PC-9 (cell line): ENCODE measurements at places on chromosomes 4 and X. TPM values are rescaled to one million over a fixed set of nuclear protein-coding genes. Genes with fewer than 3 reads are reported as not detected.
A peak's percentile ranks its signal among the peaks of the same experiment; 100 is the strongest.

The PCYT1B gene
- total RNA-seq: not detected in 2 replicates

DNA sequence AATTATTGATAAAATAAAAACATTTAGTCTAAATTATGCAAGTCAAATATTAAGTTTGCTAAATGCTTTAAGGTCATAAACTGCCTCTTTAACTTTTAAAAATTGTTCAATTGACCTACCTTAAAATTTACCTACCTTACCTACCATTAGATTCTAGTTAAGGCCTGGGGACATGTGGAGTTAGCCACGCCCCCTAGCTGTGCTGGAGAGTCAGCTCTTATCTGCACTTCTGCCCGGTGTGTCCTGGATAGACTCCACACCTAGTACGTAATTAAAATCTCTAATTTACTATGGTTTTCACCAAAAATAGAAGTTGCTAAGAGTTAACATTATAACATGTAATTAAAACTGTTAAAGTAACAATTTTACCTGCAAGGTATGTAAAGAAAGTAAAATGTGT lies 22.7 kb downstream of the TENM3 start:
- no peak for DNase-seq

The LIN54 gene
- total RNA-seq: 8.5 and 13.1 TPM in 2 replicates

- DNase-seq: no peak
Observed at GRCh38 chr4:137980641-137981040, 261.5 kb downstream of the SLC7A11 start.

- DNase-seq: no peak
Observed at GRCh38 chr4:55947254-55947882, 1.4 kb upstream of the CEP135 start.

DNA sequence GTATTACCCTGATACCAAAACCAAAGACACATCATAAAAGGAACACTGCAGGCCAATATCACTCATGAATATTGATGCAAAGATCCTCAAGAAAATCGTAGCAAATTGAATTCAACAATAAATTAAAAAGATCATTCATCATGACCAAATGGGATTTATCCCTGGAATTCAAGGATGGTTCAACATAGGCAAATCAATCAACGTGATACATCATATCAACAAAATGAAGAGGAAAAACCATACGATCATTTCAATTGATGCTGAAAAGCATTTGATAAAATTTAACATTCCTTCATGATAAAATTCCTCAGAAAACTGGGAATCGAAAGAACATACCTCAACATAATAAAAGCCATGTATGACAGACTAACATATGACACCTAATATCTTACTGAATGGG lies 52.7 kb upstream of the STARD8 start:
- DNase-seq: no peak

GRCh38 chr4:176845636-176846035 lies 52.9 kb upstream of the VEGFC start:
- no peak for DNase-seq

- peak; percentile 81 for DNase-seq
Observed at GRCh38 chrX:103614999-103615398, 7.2 kb downstream of the TCEAL3 start.

DNA sequence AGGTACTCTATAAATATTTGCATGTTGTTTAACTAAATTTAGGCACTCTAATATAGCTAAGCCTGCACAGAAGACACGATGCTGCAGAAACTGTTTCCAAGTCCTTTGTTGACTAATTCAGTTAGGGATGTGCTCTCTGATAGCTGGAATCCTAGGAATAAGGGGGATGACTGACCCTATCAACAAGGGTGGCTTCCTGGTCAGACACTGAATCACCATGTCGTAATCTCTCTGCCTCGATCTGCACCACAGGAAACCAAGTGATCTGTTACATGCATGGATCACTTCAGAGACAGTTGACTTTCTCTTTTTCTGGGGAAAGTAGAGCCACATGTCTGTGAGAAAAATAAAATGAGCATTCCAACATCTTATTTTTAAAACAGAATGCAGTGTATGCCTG lies 169.1 kb downstream of the GUCY2F start:
- no peak for DNase-seq

- DNase-seq: no peak
Observed at GRCh38 chrX:95629737-95630136, 1054.9 kb upstream of the DIAPH2 start.

DNA sequence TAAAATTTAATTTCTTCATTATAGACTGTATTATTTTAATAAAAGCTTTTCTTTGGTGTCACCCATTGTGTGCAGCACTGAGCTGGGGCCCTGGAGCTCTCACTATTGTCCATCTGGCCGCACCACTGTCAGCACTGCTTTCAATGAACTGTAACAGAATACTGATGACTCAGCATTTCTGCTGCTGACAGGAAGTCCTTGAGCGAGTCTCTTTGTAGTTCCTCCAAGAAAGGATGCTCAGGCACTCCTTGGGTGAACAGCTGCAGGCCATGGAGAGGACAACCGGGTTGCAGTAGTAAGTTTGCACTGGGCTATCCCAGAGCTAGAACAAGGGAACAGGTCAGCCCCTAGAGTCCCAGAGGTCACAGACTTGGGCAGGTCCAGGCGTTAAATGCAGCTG lies 81.6 kb downstream of the SORBS2 start:
- DNase-seq: no peak

The TCEAL6 gene
- not detected in 2 replicates for total RNA-seq

GRCh38 chr4:37455301-37456131 lies 211.0 kb downstream of the NWD2 start:
- DNase-seq: no peak

DNA sequence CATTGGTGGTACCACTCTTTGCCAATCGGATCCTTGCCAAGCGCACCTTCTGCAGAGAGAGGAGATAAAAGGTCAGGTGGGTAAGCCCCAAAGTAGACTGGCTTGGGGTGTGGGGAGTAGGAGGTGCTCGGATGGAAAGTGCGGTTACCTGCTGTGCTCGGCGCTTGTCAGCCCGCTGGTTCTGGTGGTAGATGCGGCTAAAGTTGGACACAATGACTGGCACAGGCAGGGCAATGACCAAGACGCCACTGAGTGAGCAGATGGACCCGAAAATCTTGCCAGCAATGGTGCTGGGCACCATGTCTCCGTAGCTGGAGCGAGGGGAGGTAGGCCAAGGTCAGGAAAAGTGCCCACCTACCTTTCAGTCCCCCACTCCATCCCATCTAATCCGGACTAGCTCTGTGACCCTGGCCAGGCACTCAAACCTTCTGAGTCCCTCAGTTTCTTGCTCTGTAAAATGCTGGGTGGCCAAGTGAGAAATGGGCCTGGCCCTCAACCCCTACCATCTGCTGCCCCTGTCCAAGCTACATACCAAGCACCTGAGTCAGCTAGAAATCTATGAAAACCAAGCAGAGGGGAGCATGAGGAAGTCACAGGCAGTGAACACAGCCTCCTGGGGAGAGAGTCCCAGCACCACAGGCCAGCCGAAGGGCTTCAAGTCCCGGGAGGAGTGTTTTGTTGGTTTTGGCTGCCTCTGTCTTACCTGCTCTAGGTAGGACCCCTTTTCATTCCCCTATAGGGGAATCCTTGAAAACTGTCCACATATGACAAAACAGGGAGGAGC lies 4.7 kb downstream of the KCND1 start:
- no peak for DNase-seq

GRCh38 chr4:181971411-181971810 lies 271.8 kb upstream of the TENM3 start:
- DNase-seq: no peak

The DCAF4L1 gene
- total RNA-seq: 0.15 and 0.23 TPM in 2 replicates

DNA sequence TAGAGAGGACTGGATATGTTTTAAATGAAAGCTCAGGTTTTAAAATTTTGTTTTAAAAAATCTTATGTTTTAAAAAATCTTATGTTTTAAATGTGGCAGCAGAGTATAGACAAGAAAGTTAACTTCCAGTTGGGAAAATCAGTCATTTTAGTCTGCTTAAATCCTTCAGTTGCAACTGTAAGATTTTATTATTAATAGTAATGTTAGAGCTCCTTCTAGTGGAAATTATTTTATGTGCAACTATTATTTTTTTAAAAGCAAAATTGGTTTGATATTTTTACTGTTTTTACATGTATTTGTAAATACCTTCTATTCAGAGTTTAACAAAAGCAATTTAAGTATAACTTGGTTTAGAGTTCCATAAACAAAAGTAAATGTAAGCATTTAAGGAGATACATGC lies 8.5 kb upstream of the NUDT6 start:
- DNase-seq: no peak

DNA sequence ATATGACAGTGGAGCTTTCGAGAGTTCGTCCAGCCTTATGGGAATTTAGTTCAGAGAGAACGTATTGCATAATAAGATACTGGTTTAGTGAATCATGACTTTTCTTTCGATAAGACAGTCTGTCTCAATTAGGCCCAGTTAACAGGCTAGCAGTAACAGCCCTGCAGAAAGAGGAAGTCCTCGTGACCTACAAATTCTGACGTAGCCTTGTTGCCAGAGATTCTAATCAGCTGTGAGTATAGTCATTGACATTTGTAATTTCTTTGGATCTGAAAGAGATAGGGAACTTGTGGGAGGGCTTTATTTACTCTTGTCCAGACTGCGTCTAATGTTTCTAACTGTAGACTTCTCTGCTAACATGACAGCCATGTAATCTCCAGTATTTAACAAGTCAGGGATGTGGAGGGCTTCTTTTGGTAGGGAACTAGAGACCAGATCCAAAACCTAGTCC lies 15.8 kb downstream of the ART3 start:
- DNase-seq: peak; percentile 90

DNA sequence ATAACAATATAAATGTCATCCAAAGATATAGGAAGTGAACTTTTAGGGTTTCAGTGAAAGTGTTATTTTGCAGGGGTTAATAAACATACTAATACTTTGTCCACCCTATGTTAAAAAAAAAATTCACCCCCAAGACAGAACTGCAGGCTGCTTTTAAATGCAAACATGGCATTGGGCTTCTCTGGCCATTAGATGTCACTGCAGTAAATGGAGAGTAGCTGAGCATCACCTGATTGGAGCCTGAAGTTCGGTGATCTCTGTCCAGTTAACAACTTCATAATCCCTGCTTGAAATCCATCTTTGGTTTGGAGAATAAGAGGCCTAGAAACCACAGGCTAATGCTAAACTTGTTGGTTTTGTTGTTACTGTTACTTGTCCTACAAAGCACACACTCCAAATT lies 18.7 kb downstream of the SLC25A43 start:
- no peak for DNase-seq

GRCh38 chr4:7402526-7402925 lies 32.2 kb downstream of the PSAPL1 start:
- peak; percentile 86 for DNase-seq

GRCh38 chrX:48489296-48489695 lies 13.3 kb downstream of the FTSJ1 start:
- no peak for DNase-seq

DNA sequence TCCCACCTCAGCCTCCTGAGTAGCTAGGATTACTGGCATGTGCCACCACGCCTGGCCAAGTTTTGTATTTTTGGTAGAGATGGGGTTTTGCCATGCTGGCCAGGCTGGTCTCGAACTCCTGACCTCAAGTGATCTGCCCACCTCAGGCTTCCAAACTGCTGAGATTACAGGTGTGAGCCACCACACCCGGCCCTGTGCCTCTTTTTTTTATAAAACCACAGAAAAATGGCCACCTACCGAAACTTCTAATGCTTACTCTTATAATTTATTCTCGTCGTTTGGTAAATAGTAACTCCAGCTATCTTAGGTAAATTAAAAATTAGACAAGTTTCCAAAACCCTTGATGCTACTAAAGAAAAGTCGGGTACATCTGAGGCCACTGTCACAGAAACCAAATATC lies 54.4 kb downstream of the IRF2 start:
- DNase-seq: no peak

DNA sequence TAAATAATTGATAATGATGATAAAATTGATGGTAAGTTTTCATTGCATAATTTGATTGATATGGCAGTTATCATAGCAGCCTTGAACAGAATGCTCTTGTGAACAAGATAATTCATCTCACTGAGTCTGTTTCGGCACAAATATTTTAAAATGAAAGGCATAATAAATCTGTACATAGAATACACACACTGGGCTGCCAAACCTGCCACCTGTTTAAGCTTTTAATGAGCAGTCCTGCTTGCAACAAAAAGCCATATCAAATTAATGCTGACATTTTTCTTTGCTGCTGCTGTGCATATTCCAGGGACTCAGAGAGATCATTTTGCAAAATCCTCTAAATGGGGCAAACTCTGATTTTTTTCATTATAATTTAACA lies 201.1 kb downstream of the ARHGAP24 start:
- no peak for DNase-seq

GRCh38 chr4:118035309-118035708 lies 1.0 kb downstream of the NDST3 start:
- DNase-seq: no peak

The AREG gene
- 4.5 and 6.4 TPM in 2 replicates for total RNA-seq

The FGFBP1 gene
- 11.1 and 30.8 TPM in 2 replicates for total RNA-seq

DNA sequence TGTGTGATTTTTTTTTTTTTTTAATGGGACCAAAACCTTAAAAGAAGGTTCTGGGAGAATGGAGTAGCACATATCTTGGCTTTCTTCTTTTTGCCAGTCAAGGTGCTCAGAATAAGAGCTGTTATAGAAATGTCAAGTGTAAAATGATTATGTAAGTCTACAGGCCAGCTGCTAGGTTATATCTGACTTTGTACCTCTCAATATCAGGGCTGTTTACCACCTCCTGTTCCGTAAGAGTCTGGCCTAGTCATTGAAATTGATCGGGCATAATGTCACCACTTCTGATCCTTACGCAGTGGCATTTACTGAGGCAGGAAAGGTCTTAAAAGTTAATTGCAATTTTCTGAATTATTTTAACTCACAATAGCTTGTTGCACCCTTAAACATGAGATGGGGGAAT lies 41.1 kb downstream of the LIMCH1 start:
- DNase-seq: no peak

The FAAH2 gene
- 8.2 and 10.4 TPM in 2 replicates for total RNA-seq

DNA sequence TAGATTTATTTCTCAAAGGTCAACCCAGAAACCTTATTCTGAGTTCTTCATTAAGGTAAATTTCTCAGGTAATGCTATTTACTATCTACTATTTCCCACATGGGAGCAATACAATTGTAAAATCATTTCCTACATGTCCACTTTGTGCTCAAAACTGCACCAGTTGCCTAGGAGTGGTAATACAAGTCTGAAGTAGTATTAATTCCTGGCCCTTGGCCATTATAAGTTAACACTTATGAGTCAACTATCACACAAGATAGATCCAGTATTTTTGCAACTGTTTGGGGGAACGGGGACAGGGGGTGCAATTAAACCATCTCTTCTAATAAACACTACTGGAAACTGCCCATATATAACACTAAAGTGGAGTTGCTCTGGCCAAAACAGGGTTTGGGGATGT lies 48.9 kb downstream of the ACSL4 start:
- no peak for DNase-seq

- no peak for DNase-seq
Observed at GRCh38 chrX:94932278-94932965, 1258.4 kb downstream of the FAM133A start.

DNA sequence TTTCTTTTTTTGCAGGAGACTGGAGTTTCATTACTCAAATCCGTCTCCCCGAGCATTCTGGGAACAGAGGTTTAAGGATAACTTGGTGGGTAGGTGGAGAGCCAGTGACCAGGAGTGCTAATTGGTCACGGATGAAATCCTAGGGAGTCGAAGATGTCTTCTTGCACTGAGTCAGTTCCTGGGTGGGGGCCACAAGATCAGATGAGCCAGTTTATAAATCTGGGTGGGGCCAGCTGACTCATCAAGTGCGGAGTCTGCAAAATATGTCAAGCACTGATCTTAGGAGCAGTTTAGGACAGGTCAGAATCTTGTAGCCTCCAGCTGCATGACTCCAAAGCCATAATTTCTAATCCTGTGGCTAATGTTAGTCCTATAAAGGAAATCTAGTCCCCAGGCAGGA lies 741.3 kb downstream of the PCDH7 start:
- peak; percentile 45 for DNase-seq

The SSX4B gene
- total RNA-seq: not detected in 2 replicates

GRCh38 chrX:69156638-69157037 lies 8.6 kb downstream of the PJA1 start:
- no peak for DNase-seq

The VCX gene
- total RNA-seq: 0.57 and 1.5 TPM in 2 replicates
